NCI-H524 treated with DMSO at 0.1 percent for 48 hours (cell line): ENCODE measurements at places on chromosomes 2 and 18.

- DNase-seq: no peak
These were observed 215.4 kb downstream of the AFF3 start for GRCh38 chr2:99926986-99927385.

GRCh38 chr2:68108120-68108519, 45.3 kb upstream of the C1D start:
- no peak for DNase-seq

DNA sequence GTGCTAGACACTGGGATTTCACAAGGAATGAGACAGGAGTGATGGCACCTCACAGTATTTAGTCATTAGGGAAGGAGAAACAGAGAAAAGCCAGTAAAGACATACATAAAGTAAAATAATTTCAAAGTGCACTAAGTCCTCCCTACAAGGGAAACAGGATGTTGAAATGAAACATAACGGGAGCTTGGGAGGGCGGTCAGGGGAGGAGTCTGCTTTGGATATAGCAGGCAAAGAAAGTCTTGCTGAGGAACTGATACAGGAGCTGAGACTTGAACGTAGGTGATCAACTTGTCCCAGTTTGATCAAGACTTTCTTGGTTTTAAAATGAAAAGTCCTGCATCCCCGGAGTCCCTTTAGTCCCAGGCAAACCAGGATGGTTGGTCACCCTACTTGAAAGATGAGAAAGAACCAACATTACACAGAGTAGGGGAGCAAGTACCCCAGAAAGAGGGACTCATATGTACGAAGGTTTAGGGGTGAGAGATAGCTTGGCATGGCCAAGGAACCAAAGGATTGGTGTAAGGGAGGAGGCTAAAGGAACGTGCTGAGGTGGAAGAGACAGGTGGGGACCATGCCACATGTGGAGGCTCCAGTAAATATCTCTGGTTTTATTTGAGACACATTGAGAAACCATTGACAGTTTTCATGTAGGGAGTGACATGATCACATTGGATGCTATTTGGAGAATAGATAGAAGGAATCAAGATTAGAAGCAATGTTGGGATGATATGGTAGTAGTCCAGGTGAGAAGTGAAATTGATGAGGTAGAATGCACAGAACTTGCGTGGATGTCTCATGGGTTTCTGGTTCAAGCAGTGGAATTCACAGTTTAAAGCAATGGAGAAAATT, 28.4 kb downstream of the FBXO48 start:
- DNase-seq: no peak

- no peak for DNase-seq
These were observed 150.4 kb upstream of the CDH19 start for GRCh38 chr18:66754335-66754734.

GRCh38 chr2:61993422-61994024, 88.0 kb downstream of the COMMD1 start:
- no peak for DNase-seq

DNA sequence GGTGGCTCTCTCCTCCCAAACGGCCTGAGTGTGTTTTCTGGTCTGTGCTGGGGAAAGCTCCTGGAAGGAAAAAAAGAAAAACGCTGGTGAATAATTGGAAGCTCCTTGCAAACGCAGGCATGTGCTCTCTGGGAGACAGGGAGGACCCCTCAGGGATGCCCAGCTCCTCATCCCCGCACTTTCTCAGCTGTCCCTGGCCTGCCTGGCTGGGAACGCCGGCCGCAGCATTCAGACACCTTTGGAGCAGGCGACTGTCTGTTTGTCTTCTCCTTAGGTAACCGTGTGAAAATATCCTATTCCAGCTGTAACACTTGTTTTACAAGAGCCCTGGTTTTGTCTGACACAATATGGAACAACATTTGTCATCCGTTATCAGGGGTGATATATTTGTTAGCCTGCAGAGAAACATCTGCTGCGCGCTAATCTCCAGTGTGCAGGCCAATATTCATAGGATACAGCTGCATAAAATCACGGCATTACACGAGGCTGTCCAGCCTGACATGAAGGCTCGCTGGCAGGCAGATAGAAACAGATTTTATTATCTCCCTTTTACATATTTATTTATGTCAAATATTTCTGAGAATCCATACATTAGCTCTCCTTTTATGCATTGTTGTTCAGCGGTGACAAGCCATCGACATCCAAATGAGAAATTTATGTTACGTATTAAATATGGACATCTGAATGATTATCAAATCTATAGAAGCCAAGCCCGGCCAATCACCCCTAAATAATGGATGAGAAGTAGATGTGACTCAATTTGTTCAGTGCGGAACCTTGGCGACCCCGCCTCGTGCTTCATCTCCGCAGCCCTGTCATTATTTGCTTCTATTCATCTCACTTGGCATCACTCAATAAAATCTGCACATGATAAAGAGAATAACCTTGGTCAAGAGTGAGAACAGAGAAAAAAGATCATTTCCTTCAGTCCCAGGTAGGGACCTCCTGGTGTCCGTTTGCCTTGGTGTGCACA, 675.1 kb upstream of the SALL3 start:
- DNase-seq: peak; percentile 11

DNA sequence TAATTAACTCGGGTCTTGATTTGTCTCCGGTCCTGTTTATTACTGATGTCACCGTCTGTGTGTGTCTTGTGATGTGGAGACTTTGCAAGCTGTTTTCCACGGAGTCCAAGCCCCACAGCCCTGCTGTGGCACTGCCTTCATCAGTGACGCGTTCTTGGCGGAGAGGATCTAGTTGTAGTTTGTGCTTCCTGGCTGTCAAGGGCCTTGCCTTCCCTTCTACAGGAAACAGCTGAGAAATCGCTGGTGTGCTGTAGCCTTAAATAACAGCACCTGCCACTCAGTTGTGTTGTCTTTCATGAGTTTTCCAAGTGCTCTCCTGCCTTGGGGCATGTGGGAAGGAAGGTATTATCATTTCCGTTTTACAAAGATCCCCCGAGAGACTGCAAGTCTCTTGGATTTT, 26.3 kb downstream of the CTIF start:
- DNase-seq: no peak

GRCh38 chr2:200476836-200477235, 33.0 kb downstream of the KCTD18 start:
- DNase-seq: no peak
